ENCODE measurements at places on chromosomes 16 and 17. TPM values are rescaled to one million over a fixed set of nuclear protein-coding genes. Genes with fewer than 3 reads are reported as not detected.

The TAT gene
- total RNA-seq, result not detected

DNA sequence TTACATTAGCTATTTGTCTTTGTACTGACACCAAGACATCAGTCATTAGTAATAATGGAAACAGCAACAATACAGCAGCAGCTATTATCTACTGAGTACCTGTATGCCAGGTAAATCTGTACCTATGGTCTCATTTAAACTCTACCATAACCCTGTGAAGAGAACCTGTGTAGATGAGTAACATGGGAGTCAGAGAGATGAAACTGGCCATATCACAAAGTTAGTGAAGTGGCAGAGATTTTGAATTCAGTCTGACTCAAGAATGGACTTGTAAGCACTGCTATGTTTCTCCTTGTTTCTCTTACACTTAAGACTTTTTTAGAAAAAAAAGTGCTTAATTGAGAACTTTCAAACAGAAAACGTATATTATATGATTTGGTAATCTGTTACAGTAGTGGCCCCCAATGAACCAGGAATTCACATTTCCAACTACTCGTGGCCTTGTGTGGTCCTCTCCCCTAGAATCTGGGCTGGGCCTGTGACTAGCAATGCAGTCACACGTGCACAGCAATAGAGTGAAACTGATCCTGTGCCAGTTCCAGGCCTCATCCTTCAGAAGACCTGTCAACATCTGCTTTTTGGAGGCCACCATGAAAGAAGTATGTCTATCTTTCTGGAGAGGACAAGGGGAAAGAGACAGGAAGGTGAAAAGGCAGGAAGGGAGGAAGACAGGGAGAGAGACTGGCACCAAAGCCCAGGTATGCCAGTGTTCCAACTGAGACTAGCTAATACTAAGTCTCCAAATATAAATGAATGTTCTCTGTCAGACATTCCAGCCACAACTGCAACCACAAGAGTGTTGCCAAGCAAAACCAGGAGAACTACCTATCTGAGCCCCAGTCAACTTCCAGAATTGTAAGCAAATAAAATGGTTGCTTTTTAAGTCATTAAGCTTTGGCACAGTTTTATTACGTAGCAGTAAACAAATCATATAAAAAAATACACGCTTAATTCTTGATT lies 12.0 kb downstream of the CRLF3 start:
- peak; percentile 27 for DNase-seq

GRCh38 chr16:983044-984030 lies 1.8 kb downstream of the SOX8 start:
- no peak for DNase-seq

- no peak for DNase-seq
These were observed 6.3 kb upstream of the SREBF1 start for GRCh38 chr17:17843096-17843495.

DNA sequence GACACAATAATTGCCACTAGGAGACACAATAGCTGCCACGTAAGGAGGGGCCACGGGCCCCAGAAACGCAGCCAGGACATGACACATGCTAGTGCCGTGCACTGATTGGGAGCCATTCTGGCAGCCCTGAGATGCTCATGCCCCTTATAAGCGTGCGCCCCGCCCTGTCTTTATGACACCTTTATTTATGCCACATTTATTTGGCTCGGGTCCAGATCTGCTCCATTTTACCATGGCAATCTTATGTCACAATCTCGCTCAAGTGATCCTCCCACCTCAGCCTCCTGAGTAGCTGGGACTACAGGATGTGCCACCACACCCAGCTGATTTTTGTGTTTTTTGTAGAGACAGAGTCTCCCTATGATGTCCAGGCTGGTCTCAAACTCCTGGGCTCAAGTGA lies 43.8 kb upstream of the NF1 start:
- no peak for DNase-seq

DNA sequence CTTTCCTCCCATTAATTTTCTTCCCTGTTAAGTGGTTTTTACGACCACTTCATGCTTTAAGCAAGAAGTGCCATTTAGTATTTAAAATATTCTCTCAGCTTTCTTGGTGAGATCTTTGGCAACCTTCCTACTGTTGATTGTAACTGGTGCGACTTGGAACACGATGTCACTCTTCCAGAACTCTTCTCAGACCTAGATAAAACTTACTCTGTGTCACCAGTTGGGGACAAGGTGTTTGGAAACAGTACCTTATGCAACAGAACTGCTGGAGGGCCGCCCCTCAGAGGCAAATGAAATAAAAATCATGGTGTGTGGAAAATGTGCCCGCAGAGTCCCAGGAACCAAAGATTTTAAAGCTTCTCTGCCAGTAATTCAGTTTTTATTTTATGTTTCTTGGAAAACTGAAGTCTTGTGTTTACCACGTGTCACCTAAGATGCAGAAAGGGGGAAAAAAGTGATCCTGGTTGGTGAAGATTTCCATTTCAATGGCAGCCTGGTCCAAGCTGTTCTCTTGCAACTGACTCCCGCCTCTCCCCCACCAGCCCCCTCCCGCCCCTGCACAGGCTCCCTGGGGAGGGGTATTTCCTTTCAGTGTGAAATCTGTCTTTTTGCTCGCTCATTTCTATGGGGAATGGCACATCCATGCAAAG lies 7.2 kb upstream of the HSD11B2 start:
- DNase-seq, result no peak

Data from vagina (tissue), 2 donors.